A549 treated with Mapracorat at 1 μM for 4 hours (cell line): ENCODE measurements at places on chromosomes 7 and 10. TPM values are rescaled to one million over a fixed set of nuclear protein-coding genes. Genes with fewer than 3 reads are reported as not detected.

FKBP6 gene
- total RNA-seq: not detected in 5 replicates

CARD11 gene
- total RNA-seq: 1.5 to 2.4 TPM (median 1.6 TPM) in 5 replicates

CNPY1 gene
- not detected in 5 replicates for total RNA-seq

ACTL6B gene
- not detected in 5 replicates for total RNA-seq

HTR5A gene
- total RNA-seq: not detected in 5 replicates

PKD2L1 gene
- 0.06 to 0.21 TPM (median 0.09 TPM) in 5 replicates for total RNA-seq

OIT3 gene
- 0.11 TPM in 1 of 5 replicates, not detected in the others for total RNA-seq

NUTM2D gene
- total RNA-seq: 1.00 to 1.6 TPM (median 1.3 TPM) in 5 replicates

HKDC1 gene
- 8.7 to 13.7 TPM (median 10.3 TPM) in 5 replicates for total RNA-seq

NPY gene
- not detected in 5 replicates for total RNA-seq

CISD1 gene
- 43.3 to 56.7 TPM (median 50.0 TPM) in 5 replicates for total RNA-seq

OLAH gene
- 0.39 to 1.0 TPM (median 0.51 TPM) in 5 replicates for total RNA-seq

BTBD16 gene
- total RNA-seq: 0.28 to 0.88 TPM (median 0.57 TPM) in 5 replicates

CYP2E1 gene
- total RNA-seq: 0.15 to 0.37 TPM (median 0.23 TPM) in 4 of 5 replicates, not detected in the other

EXOC4 gene
- total RNA-seq: 17.8 to 21.1 TPM (median 20.3 TPM) in 5 replicates

TNRC18 gene
- total RNA-seq: 33.3 to 46.4 TPM (median 43.6 TPM) in 5 replicates

LOXL4 gene
- 1.2 to 1.7 TPM (median 1.6 TPM) in 5 replicates for total RNA-seq

NEUROD6 gene
- total RNA-seq: not detected in 5 replicates

KAT6B gene
- 4.8 to 5.9 TPM (median 5.2 TPM) in 5 replicates for total RNA-seq
